Activated naive CD8-positive, alpha-beta T cell treated with anti-CD3 and anti-CD28 coated beads for 36 hours (primary cell): ENCODE measurements at places on chromosomes 2 and 18.

DNA sequence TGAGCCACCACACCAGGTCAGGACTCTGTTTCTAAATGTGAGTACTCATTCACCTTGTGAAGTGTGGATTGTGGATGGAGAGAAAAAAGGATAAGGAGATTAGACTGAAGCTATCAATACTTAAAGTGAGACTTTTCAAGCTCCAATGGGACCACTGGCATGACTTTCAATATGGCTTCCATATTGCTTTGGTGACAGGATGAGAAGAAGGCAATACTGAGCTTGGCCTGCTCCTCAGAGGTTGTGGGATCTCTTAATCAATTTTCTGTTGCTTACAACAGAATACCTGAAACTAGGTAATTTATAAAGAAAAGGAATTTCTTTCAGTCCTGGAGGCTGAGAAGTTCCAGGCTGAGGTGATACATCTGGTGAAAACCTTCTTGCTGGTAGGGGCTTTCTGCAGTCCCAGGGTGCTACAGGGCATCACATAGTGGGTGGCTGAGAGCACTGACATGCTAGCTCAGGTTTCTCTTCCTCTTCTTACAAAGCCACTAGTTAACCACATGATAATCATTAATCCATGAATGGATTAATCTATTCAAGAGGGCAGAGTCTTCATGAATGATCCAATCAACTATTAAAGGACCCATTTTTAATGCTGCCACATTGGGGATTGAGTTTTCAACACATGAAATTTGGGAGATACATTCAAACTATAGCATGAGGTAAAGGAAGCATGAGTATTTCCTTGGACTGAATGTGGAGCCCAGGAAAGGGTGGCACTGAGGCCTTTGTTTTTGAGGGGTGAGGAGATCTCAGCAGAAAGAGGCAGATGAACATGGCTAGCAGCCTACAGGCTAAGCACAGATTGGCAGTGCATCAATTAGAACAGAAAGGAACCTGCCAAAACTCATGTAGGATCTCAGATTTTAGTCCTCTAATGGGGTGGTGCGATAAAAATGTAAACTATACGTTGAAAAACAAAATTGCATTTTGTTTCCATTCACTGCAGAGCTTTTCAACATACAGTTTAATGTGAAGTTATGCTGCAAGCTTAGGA, 274.5 kb downstream of the PIK3C3 start:
- DNase-seq = no peak

DNA sequence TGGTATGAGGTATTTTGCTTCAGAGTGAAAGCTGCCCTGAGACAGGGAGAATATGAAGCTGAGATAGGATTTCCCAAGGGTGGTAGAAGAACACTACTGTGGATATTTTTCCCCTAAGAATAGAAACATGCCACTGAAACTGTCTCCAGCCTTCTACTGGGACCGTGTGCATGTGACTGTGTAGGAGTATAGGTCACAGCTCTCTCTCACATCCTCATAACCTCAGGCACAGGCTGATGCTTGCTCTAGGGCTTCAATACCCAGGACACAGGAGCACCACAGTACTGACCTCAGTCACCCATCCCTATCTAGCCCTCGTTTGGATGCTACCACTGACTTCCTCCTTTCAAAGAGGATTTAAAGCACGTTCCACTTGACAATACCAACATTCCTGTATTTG, 67.2 kb downstream of the REV1 start:
- no peak for DNase-seq

DNA sequence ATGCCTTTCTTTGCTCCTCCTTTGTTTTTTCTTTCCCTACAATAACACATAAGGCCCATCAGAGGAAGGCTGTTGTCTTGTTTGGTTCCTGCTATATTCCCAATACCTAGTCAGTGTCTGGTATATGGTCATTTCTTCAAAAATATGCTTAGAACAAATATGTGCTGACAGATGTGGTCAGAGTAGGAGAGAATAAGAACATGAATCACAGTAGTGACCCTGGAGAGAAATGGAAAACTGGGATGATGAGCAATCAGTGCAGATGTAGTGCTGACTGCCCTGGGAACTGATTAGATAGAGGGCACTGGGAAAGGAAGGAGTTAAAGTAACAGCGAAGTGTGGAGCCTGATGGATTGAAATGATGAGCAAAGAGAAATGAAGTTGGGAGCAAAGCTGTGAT, 189.4 kb upstream of the LHCGR start:
- DNase-seq = no peak

DNA sequence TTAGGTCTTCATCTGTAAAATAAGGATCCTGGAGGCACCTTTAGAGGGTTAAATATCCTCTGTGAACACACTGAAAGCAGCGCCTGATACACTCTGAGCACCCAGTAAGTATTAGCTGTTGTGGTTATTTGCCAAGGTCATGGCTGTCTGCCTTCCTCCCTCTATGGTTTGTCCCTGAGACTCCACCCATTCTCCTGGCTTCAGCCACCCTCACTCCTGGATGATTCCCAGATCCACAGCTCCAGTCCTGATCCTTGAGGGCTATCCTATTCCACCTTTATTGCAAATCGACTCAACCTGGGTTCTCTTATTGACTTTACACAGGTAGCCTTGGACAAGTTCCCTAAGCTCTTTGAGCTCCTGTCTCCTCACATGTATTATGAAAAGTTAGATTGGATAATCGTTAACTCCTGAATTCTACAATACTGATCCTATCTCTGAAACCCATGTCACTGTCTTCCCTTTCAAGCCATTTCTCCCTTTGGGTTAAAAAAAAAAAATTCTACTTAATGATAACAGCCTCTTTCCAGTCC, 162.3 kb downstream of the LAMA3 start:
- DNase-seq = no peak

- no peak for DNase-seq
These were observed 63.2 kb upstream of the MGAT4A start for GRCh38 chr2:98793897-98794830.

DNA sequence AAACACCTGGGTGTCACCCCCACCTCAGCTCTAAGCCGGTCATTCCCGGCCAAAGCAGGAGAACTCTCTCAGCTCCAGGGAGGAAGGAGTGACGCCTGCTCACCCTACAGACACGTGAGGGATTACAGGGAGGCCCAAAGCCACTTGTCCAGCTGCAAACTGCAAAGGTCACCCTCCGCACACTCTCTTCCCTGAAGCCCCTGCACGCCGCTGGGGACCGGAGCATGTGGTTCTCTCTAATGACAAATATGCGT, 108.0 kb upstream of the ID2 start:
- DNase-seq = no peak

- no peak for DNase-seq
These were observed 480.2 kb upstream of the CHST9 start for GRCh38 chr18:27665264-27665799.

- DNase-seq = no peak
These were observed 140.4 kb upstream of the CAPN13 start for GRCh38 chr2:30947686-30948085.

DNA sequence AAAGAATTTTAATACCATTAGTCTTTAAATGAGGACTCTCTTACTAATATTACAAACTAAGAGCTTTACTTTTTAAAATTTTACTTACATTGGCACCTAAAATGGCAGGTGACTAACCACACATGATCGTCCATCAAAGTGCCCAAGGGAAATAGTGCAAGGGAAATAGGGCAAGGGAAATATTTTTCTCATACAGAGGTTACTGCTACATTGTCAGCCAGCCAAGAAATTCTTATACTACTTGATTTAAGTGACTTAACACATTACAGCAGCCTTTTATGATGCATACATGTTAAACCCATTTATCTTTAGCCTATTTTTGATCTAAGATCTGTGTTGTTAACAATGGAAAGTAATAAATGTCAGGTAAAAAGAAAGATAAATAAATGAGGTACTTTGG, 587.2 kb upstream of the PKDCC start:
- no peak for DNase-seq
